Suprapubic skin (tissue), 4 donors: ENCODE measurements at places on chromosomes 3 and 15.

DNA sequence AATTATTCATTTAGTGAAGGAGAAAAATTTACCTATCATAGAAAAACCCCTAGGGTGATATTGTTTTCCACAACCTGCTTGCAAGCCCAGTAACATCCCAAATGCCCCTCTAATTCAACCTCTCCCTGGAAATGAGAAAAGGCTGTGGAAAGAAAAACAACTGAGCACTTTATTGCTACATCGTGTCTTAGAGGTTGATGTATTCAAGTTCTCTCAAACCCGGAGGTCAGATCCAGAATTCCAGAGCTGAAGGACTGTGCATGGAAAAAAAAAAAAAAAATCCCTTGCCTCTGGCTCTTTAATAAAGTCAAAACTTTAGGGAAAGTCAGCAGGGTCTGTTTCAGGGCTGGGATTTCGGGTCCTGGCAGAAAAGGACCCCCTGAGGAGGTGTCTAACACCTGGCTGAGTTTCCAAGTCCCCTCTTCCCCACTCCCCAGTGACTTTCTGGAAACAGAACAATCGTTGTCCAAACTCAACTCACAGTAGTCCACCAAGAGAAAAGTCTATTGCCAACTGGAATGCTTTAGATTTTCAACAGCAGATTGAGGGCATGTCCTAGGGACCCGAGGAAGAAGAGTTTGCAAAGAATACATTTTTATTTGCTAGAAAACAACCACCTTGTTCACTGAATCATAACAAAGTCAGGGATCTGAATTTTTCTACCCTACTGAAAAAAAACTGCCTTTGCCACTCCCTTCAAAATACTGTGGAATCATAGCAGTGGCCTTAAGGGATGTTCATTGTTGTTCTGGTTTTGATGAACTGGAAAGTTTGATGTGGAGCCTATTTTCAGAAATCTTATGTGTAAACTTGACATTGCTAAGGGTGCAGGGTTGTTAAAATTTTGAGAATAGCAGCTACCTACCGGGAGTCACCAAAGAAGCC is 207.5 kb upstream of the ADAMTS9 start:
- DNase-seq, result no peak

DNA sequence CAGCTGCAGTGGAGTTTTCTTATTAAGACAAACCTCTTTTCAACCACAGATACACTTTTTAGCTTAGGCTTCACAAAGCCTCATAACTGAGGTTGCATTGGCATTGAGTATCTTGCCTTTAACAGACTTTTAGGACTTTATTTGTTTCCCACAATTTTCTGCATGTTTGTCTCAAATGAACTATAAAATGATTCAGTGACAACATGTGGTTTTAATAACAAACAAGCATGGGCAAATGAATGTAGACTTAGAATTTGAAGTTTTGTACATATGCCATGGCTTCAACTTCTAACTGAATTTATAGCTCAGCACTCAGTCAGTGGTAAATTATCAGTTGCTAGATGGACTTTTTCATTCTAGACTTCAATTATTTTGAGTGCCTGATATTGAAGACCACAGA is 101.6 kb downstream of the SLC25A26 start:
- no peak for DNase-seq

DNA sequence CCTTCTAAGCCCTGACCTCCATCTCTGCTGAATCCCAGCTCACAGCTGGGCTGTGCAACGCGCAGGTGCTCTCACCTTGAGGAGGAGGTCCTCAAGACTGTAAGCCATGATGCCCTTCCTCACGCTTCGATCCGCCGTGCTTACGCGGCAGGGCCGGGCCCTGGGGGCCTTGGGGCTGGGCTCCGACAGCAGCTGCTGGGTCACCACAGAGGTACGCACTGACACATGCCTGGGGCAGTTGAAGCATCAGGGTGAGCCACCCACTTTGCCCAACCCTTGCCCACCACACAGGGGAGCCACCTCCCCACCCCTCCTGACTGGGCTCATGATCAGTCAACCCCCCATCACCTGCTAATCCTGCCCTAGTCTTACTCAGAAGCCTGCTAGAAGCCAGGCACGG is 3.1 kb downstream of the CIDEC start:
- DNase-seq, result no peak

- no peak for DNase-seq
Observed at GRCh38 chr3:27289769-27290413, 79.3 kb downstream of the NEK10 start.

GRCh38 chr3:120440001-120440703 is 10.6 kb downstream of the FSTL1 start:
- DNase-seq, result no peak

- DNase-seq, result no peak
Observed at GRCh38 chr3:194139814-194140391, 4.0 kb downstream of the HES1 start.

DNA sequence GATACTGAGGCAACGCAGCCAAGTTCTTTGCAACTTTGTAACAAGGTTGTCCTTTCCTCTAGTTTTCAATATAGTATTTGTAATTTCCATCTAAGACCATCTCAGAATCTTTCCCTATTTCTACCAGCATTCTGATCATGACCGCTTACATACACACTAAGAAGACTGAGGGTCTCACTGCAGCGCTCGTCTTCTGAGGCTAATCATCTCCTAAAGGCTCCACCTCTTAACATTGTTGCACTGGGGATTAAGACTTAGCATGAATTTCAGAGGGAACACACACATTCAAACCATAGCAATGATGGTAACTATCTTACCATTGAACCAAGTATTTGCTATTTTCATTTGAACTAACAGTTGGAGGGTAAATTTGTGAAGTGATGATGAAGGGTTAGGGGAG is 463.3 kb upstream of the CCDC54 start:
- DNase-seq, result no peak
